Uterus (tissue), 4 donors: ENCODE measurements at places on chromosomes 1 and 21. TPM values are rescaled to one million over a fixed set of nuclear protein-coding genes. Genes with fewer than 3 reads are reported as not detected.

Gene FCGR2B
- 14.1 TPM for total RNA-seq

Gene HRNR
- not detected for total RNA-seq

GRCh38 chr1:176903474-176903873 is 261.0 kb downstream of the ASTN1 start:
- DNase-seq, result no peak
- H3K36me3 ChIP-seq, result no peaks in the 10 kb centered on the region
- H3K4me1 ChIP-seq, result no peaks in the 10 kb centered on the region

DNA sequence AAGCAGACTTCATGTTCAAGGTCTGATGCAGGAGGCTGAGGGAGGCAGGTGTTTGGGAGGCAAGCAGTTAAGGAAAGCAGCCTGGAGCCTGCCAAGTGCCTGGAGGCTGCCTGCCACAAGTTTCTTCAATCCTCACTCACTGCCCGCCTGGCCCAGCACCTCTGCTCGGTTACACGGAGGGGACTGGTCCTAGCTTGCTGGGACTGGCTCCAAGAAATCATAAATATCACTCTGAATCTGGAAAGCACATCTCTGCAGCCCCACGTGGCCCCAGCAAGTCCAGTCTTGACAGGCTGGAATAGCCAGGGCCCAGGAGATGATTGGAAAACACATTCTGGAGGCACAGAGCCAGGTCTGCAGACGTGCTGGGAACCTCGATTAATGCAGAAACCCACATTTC is 83.9 kb downstream of the BCAR3 start:
- DNase-seq, result no peak
- H3K4me3 ChIP-seq, result no peak overlapping the region
- no peaks in the 10 kb centered on the region for H3K27me3 ChIP-seq
- H3K4me1 ChIP-seq, result no peaks in the 10 kb centered on the region
- no peak overlapping the region for H3K27ac ChIP-seq

DNA sequence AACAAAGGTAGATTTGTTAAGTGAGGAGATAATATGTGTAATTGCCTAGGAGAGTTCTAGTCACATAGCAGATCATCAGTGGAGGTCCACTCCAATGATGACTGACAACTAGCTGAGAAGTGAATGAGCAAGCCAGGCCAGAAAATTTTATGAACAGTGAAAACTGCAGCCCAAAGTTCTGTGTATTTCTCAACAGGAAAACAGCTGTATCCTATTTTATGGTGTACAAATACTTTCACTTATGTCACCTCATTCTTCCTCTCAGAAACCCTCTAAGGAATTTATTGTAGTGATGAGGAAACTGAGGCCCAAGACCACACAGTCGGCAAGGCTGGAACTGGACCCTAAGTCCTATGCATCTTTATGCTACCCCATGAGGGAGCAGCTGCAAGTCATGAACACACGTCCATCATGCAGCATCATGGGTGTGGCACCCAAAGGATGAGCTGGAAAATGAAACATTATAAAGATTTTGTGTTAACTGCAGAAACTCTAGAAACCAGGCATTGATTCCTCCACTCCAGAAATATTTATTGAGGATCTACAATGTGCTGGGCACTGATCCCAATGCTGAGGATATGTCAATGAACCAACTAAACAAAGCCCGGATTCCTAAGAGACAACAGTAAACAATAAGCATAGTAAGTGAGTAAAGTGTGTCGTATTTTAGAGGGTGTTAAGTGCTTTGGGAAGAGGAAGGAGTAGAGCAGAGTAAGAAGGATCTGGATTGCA is 99.5 kb upstream of the DUSP10 start:
- no peak overlapping the region for H3K27ac ChIP-seq
- H3K4me1 ChIP-seq, result no peaks in the 10 kb centered on the region
- no peaks in the 10 kb centered on the region for H3K27me3 ChIP-seq
- H3K36me3 ChIP-seq, result no peaks in the 10 kb centered on the region
- DNase-seq, result no peak
- no peak overlapping the region for H3K4me3 ChIP-seq

DNA sequence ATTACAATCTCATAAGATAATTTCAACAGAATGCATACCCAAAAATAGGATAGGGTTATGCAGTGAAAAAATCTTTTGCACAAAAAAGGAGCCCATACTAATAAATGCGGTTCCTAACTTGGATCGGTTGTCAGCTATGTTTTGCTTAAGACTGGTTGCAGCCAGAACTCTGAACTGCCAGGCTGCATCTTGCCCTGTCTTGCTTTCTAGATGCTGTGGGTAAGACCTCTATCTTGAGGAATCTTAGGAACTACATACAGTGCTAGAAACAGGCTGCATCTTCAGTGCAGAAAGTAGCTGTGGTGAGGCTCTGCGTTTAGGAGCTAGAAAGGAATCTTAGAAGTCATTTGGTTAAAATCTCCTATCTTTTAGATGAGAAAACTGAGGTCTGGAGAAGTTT is 45.6 kb upstream of the PLA2G4A start:
- DNase-seq, result no peak
- no peaks in the 10 kb centered on the region for H3K27me3 ChIP-seq
- no peaks in the 10 kb centered on the region for H3K36me3 ChIP-seq
- no peaks in the 10 kb centered on the region for H3K4me1 ChIP-seq
- no peak overlapping the region for H3K4me3 ChIP-seq
